Mesenchymal stem cell (in vitro differentiated cells and primary cell): ENCODE measurements at places on chromosomes 3 and 15.

GRCh38 chr3:65963787-65964677 lies 74.7 kb downstream of the MAGI1 start:
- DNase-seq = peak; percentile 91

- peak; percentile 97 for DNase-seq
Observed at GRCh38 chr15:73686781-73687256, 2.6 kb downstream of the CD276 start.

DNA sequence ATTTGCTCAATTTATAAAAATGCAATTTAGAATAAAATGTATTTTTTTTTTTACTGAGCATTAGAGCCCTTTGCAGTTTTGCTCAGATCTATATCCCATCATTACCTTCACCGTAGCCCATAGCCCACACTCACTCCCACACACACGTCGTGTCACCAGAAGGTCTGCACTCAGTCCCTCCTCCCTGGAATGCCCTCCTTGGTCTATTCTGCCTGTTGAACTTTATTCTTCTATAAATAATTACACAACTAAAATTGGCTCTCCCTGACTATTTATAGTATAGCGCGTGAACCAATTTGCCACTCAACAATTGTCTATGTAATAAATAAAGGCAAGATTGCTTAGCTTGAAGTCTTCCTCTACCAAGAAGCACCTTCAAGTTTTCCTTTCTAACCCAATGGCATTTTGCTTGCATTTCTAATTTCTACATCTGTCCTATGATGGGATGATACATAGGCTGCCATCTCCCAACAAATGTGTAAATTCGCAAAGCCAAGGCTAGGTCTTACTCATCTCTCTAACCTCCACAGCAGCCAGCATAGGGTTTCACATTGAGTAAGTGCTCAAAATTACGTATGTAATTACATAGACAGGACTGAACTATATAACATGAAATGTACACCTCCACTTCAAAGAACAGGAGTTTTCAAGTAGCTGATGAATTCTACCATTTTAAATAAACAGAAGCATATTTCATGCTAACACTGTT lies 172.0 kb upstream of the HES1 start:
- DNase-seq = no peak

- no peak for DNase-seq
Observed at GRCh38 chr15:51623386-51623938, 891 bp upstream of the DMXL2 start.

- no peak for DNase-seq
Observed at GRCh38 chr3:15819576-15819975, 21.8 kb upstream of the ANKRD28 start.

DNA sequence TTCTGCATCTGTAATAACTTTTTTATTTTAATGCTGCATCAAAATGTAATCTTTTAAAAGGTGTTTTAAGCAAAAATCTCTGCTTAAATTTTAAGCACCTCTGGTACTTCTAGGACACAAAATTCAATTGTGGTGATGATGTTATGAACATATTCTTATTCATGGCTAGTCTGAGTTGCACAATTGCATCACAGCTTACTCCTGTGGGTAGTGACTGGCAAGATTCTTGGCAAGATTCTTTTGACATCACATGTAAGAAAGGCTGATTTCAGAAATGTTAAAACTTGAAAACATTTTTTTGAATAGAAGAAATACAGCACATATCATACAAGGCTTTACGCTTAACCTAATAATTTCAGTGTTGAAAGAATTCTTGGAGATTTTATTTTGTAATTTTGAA lies 35.7 kb downstream of the IQCH start:
- no peak for DNase-seq

DNA sequence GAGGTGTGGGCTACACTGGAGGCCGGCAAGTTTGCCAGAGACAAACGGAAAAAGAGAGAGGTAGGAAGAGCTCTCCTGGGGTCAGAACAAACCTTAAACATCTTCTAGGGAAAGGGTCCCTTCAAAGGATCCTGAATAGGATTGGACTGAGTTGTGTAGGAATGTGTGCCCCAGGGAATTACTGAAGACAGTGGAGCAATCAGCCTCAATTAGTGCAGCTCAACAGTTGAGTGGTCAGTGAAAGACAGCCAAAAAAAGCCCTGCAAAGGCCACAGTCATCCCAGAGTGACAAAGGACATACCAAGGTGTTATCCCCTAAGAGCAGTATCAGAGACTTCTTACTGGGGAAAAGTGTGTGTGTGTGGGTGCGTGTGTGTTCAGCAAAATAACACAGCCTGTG lies 70.3 kb downstream of the NUP210 start:
- no peak for DNase-seq

GRCh38 chr3:85054579-85054978 lies 95.8 kb downstream of the CADM2 start:
- DNase-seq = no peak

DNA sequence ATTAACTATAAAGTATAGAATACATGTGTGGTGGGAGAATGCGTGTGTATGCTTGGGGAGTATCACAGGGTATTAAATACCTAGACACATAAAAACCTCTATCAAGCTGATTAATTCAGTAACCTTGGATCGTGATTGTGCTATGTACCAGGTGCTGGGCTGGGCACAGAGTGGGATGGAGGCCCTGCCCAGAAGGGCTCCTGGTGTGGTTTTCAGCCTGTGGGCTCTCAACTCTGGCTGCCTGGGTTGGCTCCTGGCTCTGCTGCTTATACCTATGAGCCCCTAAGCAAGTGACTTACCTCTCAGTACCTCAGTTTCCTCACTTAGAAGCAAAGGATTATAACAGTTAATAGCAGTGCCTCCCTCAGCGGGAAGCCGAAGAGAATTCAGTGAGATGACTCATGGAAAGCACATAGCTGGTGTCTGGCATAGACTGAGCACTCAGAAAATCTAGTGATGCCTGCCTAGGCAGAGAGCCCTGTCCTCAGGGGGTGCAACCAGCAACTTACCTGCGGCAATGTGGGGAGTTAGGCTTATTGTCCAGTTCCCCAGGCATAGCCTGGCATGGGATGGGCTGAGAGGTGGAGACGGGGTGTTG lies 90.6 kb upstream of the MYZAP start:
- no peak for DNase-seq

- DNase-seq = peak; percentile 18
Observed at GRCh38 chr3:58659051-58659675, 7.4 kb downstream of the FAM3D start.

DNA sequence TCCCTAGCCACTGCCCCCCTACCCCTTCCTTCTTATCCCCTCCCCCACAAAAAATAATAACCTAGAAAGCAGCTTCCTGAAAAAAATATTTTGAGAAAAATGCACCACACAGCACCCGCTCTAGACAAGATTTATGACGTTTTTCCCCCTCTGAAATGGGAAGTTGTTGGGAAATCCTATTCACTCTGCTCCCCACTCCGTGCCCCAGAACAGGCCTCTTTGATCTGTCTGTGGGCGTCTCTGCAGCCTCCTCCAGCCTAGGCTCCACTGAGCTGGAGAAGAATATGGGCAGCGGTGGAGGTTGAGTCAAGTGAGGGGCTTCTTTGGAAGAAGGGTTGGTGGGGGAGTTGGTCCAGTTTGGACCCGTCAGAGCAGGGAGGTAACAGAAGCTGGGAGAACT lies 28.5 kb upstream of the POLG start:
- no peak for DNase-seq

DNA sequence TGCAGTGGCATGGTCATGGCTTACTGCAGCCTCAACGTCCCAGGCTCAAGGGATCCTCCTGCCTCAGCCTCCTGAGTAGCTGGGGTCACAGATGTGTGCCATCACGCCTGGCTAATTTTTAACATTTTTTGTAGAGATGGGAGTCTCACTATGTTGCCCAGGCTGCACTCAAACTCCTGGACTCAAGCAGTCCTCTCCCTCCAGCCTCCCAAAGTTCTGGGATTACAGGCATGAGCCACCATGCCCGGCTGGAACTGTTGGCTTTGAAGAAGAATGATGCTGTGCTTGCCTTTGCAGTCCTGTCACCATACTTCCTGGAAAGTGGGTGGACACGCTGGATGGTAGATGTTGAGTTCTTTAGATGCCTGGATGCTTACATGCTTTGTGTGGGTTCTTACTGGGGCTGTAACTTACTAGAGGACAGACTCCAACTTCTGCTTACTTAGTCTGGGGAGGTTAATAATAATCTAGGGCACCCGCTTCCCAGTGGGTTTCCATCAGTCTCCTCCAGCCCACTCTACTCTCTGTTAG lies 36.7 kb downstream of the IGF1R start:
- DNase-seq = no peak
